ENCODE measurements at places on chromosomes 6 and 20. TPM values are rescaled to one million over a fixed set of nuclear protein-coding genes. Genes with fewer than 3 reads are reported as not detected.

GRCh38 chr6:108746366-108746765, 101.9 kb upstream of the ARMC2 start:
- DNase-seq = no peak

GRCh38 chr20:10720565-10720964, 46.8 kb upstream of the JAG1 start:
- no peak for DNase-seq

The CGA gene
- not detected for total RNA-seq

GRCh38 chr20:53270792-53271375, 298.7 kb downstream of the TSHZ2 start:
- no peak for DNase-seq

- no peak for DNase-seq
Observed at GRCh38 chr6:99233219-99233618, 116.3 kb downstream of the FAXC start.

DNA sequence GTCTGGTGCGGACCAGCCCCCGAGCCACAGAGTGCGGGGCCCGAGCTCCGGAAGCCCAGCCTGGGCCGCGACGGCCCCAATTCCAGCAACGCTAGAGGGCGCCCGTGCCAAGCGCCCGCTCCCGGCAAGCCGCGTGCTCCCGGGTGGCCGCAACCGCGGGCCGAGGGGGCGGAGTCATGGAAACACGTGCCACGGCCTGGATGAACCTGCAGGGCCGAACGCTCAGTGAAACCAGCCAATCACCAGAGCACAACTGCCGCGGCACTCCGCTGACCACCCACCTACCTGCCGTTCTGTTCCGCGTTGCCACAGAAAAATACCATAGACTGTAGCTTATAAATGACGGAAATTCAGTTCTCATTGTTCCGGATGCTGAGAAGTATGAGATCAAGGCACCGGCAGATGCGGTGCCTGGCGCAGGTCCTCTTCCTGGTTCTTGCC, 85.7 kb upstream of the FOXC1 start:
- peak; percentile 72 for DNase-seq
